Left hindlimb (tissue), 1 donor: ENCODE measurements at places on chromosomes 13 and 19.
A peak's percentile ranks its signal among the peaks of the same experiment; 100 is the strongest.

- no peak for DNase-seq
Observed at GRCh38 chr13:23956106-23956505, 58.8 kb upstream of the C1QTNF9B start.

DNA sequence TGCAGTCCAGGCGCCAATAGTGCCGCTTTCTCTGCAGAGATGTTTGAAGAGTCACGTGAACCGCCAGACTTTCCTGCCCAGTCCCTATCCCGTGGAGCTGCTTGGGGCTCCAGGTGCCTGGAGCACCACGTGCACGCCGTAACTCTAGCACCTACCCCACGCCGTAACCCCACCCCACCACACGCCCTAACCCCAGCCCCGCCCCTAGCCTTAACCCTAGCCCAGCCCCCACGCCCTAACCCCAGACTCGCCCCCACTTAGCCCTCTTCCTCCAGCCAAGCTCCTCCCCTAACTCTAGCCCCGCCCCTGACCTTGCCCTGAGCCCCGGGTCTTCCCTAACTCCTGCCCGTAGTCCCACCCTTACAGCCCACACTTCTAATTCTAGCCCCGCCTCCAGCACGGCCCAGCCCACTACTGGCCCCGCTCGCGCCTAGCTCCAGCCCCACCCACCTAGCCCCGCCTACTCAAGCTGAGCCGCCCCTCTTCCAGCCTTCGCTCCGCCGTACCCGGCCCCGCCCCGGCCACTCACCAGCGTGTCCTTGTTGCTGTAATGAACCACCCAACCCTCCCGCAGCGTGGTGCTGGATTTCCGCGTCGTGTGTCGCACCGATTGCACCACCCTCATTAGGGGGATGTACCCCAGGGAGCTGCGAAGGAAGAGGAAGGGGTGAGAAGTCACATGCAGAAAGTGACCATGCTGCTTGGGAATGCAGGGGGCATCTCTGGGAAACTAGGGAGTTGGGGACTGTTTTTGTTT is 19.5 kb downstream of the PRKD2 start:
- DNase-seq, result peak; percentile 90

DNA sequence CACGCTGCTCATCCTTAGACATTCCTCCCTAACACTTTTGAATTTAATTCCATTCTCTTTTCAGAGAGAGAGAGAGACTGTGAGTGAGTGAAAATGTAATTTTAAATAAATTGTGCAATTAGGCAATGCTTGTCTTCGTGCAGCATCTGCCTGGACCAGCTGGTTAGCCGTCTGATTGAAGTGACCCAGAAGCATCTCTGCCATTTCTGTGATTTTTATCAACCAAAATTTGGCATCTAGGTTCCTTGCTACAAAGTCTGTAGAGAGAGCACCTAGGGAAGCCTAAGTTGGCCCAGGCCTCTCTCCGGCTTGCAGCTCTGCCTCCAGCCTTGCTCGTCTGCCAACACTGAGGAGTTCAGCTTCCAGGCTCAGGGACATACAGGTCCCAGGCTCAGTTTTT is 138.6 kb upstream of the GPR12 start:
- DNase-seq, result no peak

DNA sequence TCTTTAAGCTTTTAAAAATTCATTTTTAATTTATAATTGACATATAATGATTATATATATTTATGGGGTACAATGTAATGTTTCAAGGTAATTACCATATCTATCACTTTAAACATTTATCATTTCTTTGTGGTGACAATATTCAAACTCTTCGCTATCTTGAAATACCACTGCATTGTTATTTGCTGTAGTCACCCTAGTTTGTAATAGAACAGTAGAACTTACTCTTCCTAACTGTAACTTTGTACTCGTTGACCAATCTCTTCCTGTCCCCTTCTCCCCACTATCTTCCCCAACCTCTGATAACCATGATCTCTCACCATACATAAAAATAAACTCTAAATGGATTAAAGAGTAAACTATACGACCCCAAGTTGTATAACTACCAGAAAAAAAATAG is 20.4 kb downstream of the COG6 start:
- DNase-seq, result no peak

DNA sequence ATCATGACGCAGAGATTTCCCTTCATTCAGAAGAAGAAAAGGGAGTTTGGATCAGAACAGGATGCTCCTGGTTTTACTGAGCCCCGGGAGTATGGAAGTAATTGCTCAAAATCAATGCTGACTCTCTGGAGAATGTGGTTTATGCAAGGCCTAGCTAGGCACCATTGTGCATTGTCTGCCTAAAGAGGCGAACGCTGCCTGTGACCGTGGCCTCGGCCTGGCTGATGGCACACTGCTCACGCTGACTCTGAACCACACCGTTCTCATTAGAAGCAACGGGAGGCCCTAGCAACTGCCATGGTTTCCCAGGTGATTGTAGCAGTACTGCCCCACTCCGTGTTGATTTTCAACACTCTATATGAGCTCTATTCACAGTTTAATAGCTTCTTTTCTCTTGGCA is 41.7 kb upstream of the UBL3 start:
- DNase-seq, result no peak

GRCh38 chr19:7665076-7665475 is 3.8 kb upstream of the RETN start:
- DNase-seq, result no peak

DNA sequence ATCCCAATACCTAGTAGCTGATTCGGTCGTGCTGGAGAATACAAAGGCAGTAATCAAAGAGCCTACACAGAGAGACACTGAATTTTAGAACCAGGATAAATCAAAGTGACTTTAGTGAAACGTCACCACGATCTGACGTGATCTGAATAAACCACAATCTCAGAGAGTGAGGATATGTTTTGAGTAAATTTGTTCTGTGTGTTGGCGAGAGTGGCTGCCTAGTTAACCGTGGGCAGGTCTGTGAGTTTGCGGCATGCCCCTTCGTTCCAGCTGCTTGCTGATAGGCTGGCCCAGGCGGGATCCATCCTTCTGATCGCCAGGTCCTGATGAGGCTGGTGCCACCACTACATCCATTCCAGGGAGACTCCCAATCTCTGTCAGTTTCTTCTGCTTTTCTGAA is 40.4 kb downstream of the LRCH1 start:
- DNase-seq, result no peak

- no peak for DNase-seq
Observed at GRCh38 chr13:92951273-92951890, 275.2 kb upstream of the GPC6 start.

- no peak for DNase-seq
Observed at GRCh38 chr13:24922387-24922744, 158.4 kb downstream of the RNF17 start.

GRCh38 chr19:38434549-38435051 is 1.1 kb downstream of the RYR1 start:
- DNase-seq, result peak; percentile 83

- no peak for DNase-seq
Observed at GRCh38 chr19:29576761-29577648, 29.1 kb upstream of the POP4 start.

GRCh38 chr13:77516342-77516789 is 19.1 kb upstream of the SCEL start:
- DNase-seq, result no peak

- DNase-seq, result no peak
Observed at GRCh38 chr19:40304306-40304705, 19.2 kb upstream of the AKT2 start.

GRCh38 chr13:113929628-113930615 is 44.0 kb downstream of the C13orf46 start:
- DNase-seq, result peak; percentile 23

DNA sequence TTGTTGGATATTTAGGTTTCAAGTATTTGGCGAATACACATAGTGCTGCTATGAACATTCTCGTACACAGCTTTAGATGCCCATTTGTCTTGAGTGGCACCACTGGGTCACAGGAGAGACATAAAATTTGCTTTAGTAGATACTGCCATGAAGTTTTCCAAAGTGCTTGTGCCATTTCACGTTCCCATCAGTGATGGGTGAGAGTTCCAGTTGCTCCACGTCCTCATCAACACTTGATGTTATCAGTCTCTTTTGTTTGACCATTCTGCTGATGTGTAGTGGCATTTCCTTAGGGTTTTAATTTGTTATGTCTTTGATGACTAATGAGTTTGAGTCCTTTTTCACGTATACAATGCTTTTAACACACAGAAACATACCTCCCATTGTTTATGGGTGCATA is 11.0 kb downstream of the ZSWIM9 start:
- no peak for DNase-seq

DNA sequence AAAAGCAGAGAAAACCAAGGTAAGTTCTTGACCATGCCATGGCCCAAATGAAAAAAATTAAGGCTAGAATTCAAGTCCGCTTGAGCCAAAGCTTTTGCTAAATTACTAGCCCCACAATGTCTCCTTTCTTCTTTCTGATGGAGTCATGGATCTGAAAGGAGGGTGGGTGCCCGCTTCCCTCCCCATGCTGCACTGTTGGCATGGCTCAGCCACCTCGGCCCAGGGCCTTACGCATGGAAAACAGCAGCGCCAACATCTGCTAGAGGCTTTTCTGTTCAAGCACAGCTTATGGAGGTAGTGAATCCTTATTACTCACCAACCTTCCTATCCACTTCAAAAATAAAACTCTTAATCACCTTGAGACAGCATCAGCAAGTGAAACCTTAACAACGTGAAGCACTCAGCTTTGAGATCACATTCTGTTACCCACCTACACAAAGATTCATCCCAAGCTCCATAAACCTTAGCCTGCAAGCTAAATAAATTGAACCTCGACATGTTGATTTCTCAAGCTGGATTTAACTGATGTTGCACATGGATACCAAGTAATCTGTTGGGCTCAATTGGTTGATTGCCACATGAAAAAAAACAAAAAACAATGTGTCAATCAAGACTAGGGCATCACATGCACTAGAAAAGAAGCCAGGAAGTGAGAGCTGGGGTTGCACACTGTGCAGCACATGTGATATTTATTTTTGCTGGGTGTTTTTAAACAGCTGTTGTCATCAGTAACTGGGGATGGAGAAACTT is 43.4 kb downstream of the TPT1 start:
- no peak for DNase-seq

- DNase-seq, result no peak
Observed at GRCh38 chr19:7742575-7742974, 4.8 kb downstream of the CD209 start.

GRCh38 chr19:35806597-35806996 is 6.0 kb downstream of the PRODH2 start:
- DNase-seq, result no peak

DNA sequence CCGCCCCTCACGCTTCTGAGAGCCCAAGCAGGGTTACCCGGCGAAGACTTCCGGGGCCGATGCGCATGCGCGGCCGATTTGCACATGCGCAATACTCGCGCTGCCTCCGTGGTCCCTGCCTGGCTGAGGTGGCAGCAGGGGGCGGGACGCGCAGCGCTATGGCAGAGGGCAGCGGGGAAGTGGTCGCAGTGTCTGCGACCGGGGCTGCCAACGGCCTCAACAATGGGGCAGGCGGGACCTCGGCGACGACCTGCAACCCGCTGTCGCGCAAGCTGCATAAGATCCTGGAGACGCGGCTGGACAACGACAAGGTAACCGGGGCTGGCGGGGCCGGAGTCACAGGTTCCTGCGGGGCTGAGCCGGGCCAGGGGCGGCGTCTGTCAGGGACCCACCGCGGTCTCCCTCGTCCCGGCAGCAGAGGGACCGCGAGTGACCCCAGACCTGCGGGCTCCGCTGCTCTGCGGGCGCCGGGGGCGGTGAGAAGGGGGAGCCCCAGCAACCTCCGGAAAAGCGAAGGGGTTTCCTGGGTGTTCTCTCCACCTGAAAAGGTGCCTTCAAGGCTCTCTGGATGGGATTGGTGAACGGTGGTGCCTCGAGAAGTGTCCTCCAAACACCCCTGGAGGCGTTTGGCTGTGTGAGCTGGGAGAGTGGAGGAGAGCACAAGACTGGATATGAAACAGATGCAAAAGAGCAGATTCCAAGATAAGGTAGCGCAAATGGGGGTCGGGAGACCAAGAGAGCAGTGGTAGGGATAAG is at the start of gene COG6:
Gene COG6, plus strand, starts transcription at position 94 of the 756 bp plus-strand sequence. Its CDS starts 65 bp downstream, at position 159.
- peak; percentile 94 for DNase-seq

GRCh38 chr19:14166999-14167575 is 30.7 kb upstream of the ASF1B start:
- no peak for DNase-seq

DNA sequence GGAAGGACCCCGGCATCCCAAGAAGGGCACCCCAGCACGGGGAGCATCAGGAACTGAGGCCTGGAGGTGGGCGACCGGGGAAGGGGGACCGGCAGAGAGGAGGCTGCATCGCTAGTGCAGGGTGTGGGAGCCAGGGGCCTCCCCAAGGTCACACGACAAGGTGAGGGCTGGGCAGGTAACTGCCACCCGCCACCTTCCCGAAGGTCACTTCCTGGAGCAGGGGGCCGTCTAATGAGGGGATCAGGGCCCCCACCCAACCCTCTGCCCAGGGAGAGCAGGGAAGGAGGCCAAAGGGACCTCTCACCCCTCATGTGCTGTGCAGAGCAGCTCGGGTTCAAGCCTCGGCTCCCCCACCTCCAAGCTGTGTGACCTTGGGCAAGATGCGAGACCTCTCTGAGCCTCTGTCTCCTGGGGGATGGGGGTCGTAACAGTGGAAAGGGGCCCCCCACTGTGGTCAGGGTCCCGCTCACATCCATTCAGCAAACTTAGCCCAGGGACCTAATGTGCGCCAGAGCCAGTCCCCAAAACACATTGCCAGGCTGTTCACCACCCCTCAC is 6.0 kb downstream of the ZBTB7A start:
- no peak for DNase-seq

DNA sequence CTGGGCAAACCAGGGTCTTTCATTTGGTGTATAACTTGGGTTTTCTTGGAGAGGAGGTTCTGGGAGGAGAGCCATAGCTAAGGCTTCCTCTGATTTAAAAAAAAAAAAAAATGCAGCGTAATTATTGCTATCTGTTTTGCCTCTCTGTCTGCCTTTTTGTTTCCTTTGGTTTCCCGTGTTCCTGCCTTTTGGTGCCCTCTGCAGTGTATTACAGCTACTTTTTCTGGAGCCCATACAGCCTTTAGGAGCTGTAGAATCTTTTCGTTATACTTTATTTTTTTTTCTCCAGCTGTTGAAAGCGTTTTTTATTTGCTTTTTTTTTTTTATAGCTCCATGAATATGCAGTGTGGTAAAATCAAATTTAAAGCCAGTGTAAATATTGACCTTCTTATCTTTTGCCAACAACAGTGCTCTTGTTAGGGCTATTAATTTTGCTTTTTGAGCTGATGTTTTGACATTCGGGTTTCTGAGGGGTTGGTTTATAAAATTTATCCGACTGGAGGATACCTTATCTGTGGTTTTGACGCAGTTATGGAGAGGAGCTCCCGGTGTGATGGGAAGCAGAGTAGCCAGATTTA is 38.1 kb downstream of the ZNF493 start:
- no peak for DNase-seq

DNA sequence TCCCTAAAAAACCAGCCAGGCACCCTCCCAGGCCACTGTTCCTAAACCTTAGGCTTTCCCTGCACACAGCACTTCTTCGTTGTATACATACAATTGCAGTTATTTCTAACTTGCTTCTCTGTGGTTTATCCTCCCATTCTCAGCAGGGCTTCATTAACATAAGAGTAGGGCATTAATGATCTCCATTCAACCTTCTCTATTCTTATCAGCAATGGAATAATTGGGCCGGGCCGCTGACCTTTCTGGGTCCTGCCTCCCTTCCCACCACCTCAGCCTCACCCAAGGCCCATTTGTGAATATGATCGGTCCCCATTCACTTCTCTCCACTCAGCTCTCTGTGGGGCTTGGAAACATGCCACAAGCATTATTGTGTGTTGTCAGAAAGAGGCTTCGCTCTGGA is 184.2 kb downstream of the SUCLA2 start:
- DNase-seq, result no peak
